ENCODE measurements at places on chromosomes 6 and 20.

DNA sequence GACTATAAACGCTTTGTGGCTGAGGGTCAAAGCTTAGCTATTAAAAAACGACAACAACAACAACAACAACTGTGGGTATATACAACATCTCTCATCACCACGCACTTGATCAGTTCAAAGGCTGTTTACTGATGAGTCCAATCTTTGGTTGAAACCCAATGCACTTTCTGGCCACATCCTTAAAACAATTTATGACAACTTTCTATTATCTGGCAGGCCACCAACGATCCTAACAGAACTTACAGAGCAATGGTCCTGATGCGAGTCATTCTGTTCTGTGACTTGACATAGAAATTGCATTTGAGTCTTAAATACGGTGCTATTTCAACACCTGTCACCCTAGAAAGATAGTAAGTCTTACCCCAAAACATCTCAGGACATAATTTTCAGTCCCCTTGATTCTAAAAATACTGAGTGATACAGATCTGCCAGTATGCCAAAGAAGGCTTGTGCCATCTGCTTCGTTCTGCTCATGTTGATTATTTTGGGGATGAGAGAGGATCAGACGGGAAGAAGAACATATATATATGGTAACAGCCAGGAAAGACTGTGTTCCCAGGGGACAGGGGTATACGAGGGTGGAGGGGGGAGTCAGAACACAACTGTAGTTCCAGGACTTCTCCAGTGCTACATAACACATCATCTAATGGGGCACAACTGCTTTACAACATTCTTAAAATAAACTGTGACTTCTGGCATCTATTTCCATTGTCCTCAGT is 55.8 kb downstream of the PLAGL1 start:
- no peak for DNase-seq

GRCh38 chr6:43858161-43859153 is 88.4 kb downstream of the VEGFA start:
- DNase-seq = no peak

- no peak for DNase-seq
These were observed 637 bp downstream of the TFB1M start for GRCh38 chr6:155313602-155314091.

DNA sequence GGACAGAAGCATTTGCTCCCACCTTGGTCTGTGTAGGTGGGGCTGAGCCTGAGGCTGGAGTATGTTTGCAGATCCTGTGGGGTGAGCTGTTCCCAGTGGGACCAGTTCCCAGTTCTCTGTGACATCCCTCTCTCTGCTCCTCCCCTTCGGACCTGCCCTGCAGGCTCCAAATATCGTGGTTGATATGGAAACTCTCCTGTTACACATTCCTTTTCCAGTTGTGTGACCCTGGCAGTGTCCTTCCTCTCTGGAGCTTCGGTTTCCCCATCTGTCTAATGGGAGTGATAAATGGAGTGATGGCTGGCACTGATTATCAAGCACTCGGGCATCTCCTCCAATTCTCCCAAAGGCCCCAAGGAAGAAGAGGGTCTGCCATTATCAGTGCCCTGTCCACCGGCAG is 15.7 kb upstream of the TGM2 start:
- DNase-seq = no peak

DNA sequence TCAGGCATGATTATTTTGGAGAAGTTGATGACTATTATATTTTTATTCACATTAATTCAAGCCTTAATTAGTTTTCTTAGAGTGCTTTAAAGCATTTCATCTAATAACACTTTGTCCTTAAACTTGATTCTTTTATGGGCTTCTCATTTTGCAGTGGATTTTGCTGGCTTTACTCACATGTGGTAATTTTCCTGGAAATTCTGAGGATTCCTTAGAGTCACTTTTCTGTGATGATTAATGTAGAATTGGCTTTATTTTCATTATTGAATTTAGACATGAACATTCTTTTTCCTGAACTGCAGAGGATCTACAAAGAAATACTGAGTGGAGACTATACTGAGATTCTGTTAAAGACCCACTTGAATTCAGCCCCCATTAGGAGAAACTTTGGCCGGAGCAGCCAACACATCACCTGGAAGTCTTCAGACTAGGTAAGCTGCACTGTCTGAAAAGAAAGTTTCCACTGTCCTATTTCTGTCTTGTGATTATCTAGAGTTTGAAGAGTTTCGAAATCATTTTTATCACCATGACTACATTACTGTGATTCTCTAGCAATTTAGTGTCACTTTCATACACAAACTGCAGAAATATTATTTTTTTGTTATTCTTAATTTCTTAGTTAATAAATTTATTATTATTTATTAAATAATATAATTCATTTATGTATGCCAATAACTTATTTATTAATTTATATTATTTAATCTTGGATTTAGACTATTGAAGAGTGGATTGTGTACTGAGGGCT is 1.9 kb downstream of the RFPL4B start:
- no peak for DNase-seq

GRCh38 chr6:47160702-47161101 is 118.6 kb upstream of the ADGRF1 start:
- no peak for DNase-seq

- no peak for DNase-seq
These were observed 14.3 kb upstream of the MTRF1L start for GRCh38 chr6:153016846-153017245.

DNA sequence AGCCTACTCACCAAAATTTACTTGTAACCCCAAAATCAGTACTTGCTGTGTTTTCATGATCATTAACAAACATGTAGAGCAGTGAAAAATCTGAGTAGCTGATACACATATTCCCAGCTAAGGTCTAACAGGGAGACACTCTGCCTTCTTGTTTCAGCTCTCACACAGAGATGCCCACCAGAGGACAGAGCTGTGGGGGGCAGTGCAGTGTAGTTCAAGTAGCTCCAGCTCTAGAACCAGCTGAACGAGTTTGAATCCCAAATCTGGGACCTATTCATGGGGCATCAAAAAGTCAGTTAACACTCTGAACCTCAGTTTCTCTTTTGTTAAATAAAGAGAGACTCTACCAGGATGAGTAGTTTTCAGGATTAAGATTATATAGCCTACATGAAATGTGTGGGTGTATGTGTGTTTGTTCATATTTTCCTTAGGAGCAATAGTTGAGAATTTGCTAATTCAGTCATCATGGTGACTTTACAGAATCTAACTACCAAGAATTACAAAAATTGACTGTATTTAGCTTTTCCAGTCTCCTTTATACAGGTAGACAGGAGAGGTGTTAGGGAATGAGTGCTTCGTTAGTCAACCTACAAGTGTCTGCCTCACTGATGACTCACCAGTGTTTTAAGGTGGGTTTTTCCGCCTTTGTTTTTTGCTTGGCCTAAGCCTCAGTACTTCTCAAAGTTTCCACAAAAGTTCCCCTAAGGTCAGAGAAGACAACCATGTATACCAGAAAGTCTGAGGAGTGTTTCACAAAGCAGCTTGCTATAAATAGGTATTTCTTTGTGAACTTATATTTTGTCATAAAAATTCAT is 164.0 kb upstream of the RUNX2 start:
- peak; percentile 41 for DNase-seq

- no peak for DNase-seq
These were observed 38.8 kb upstream of the ZFP64 start for GRCh38 chr20:52230409-52230808.

- DNase-seq = no peak
These were observed 106.0 kb upstream of the CST7 start for GRCh38 chr20:24842918-24843715.

DNA sequence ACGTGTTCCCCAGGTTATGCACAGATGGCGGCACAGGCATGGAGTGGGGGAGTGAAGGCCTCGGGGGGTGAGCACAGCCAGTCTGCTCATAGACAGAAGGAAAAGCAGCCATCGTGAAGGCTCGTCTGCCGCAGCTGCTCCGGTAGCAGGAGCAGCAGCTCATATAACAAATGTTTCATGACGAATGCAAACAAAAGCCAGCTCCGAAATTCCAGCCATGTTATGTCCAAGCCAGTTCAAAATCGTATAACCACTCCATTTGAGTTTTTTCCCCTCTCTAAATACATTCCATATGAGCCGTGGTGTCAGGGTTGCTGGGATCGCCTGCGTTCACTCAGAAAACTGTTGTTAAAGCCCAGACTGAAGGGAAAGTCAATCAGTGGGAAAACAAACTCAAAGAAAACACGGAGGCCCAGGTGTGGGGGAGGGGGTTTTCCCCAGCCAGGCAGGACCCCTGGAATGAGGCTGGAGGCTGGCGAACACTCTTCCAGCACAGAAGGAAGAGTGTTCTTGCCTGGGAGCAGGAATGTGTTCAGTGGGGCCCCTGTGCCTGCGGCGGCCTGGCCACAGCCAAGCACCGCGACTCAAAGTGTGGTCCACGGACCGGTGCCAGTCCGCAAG is 280.4 kb upstream of the TAB2 start:
- no peak for DNase-seq

GRCh38 chr6:139099984-139100383 is 34.9 kb upstream of the HECA start:
- no peak for DNase-seq

- peak; percentile 48 for DNase-seq
These were observed 60.4 kb downstream of the SRC start for GRCh38 chr20:37406010-37406998.

DNA sequence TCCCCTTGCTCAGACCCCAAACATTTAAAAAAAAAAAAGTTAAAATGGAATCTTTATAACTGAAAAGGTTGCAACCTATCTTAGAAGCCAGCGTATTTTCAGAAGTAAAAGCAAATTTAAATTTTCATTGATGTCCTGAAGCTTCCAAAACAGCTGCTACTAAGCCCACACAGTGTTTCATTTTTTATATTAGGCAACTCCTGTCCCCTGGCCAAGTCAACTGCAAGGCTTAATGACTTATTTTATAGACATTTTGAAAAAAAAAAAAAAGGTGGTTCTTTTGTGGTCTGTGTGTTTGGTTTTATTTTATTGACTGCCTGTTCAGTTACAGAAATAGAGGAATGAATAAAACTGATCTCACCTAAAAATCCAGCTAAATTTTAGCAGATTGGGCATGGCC is 13.0 kb downstream of the CFAP61 start:
- DNase-seq = no peak

DNA sequence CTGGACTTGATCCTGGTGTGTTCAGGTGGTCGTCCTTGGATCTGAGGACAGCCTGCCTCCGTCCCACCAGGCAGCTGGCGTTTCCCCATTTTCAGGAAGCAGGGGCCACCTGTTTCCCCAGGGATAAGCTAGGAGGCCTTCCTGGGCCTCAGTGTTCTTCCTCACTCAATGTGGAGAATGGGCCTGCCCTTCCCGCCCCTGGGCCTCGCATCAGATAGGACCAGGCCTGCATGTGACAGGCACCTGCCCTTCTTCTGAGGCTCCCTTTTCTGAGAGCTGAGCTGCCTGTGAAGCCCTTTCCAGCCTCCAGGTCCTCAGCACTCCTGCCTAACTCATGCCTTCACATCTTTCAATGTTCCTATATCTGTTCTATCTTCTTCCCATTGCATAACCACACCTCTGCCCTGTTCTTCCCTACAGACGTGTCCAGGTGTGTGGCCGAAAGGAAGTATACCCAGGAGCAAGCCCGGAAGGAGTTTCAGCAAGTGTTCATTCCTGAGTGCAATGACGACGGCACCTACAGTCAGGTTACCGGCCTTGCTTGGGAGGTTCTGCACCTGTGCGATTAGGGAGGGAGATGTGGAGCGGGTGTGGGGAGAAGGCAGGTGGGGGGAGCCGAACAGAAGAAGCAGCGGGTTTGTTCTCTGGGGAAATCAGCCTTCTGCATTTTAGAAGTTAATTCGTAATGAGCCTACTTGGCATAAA is 85.1 kb downstream of the SMOC2 start:
- DNase-seq = no peak

GRCh38 chr20:48329676-48330664 is 497.8 kb downstream of the PREX1 start:
- DNase-seq = no peak

- DNase-seq = no peak
These were observed 16.7 kb upstream of the TBC1D20 start for GRCh38 chr20:478949-479429.

GRCh38 chr20:16187956-16188616 is 385.2 kb downstream of the KIF16B start:
- DNase-seq = no peak

DNA sequence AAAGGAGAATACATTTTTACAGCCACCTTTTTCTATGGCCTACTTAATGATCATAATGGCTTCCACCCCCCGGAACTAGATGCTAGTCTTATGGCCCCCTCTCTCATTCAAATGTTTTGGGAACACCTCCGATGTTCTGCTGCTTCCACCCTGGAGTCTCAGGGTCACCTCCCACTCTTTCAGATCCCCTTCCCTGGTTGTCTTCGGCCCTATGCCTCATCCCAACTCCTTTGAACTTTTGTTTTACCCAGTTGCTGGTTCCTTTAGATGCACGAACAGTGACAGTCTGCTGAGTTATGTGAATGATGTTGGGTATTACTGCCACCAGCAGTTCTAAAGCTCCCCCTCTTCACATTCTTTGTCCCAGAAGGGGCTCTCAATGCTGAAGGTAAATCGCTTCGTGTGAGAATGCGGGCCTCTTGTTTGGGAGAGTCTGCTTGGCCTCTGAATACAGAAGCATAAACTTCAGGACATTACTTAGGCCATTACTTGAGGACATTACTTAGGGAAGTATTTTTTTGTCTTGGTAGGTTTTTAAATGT is 309.1 kb downstream of the SOX4 start:
- no peak for DNase-seq

DNA sequence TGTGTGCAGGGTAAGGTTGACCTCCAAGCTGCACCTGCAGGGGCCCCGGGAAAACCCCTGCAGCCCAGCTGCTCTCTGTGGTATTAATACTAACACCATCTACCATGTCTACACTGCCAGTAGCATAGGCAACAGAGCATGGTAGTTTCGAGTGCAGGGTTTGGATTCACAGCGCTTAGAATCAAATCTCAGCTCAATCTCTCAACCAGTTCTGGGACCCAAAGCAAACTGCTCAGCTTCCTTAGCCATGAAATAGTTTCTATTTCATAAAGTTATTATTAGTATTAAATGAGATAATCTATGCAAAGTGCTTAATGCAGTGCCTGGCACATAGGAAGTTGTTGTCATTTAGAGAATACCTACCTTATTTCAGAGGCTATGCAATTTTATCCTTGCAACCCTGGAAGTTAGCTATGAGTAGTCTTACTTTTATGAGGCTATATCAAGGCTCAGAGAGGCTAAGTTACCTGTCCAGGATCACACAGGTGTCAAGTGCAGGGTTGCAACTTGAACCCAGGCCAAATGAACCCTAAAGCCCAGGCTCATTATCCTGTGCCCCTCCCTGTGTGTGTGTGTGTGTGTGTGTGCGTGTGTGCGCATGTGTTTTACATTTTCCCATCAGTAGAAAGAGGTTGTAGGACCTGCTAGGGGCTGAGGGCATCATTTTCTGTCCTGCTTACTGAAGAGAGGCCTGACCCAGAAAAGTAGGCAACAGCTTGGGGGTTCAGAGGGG is 27.6 kb upstream of the MRPS18A start:
- DNase-seq = no peak

- DNase-seq = no peak
These were observed 18.0 kb downstream of the ELOVL2 start for GRCh38 chr6:11025921-11026635.
